SK-N-DZ (cell line): ENCODE measurements at places on chromosomes 3 and 15.
A peak's percentile ranks its signal among the peaks of the same experiment; 100 is the strongest.

GRCh38 chr3:49725906-49726681 is 2.3 kb upstream of the GMPPB start:
- no peak for DNase-seq

- DNase-seq, result no peak
These were observed 15.7 kb upstream of the HHATL start for GRCh38 chr3:42718338-42718737.

DNA sequence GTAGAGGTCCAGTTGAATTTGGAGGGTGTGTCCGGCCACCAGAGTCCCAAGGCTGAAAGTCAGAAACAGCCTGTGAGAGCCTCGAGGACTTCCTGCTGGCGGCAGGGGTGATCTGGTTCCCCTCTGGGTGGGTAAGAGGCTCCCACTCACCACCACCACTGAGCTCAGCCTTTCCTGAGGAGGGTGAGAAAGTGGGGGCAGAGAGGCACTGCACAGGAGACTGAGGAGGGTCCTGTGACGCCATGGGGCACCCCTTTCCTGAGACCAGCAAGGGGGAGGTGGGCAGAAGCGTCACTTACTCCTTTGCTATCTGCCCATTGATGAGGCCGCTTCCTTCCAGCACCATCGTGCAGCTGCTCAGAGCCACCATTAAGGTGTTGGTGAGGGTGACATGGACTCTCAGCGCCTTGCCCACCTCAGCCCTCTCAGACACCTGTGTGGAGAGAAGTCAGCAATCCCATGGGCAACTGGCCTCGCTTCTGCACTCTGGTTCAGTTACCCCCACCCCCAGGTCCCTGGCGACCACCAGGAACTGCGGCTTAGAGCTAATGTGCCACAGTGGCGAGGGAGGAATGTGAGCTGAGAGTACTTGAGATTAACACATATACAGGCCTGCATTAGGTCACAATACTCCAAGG is 10.0 kb upstream of the TGM5 start:
- DNase-seq, result no peak

GRCh38 chr15:34311563-34311962 is 26.0 kb downstream of the SLC12A6 start:
- DNase-seq, result no peak

- no peak for DNase-seq
These were observed 218.4 kb downstream of the ABHD5 start for GRCh38 chr3:43909149-43909548.

- DNase-seq, result no peak
These were observed 743.5 kb upstream of the ARPP21 start for GRCh38 chr3:34895841-34896240.

DNA sequence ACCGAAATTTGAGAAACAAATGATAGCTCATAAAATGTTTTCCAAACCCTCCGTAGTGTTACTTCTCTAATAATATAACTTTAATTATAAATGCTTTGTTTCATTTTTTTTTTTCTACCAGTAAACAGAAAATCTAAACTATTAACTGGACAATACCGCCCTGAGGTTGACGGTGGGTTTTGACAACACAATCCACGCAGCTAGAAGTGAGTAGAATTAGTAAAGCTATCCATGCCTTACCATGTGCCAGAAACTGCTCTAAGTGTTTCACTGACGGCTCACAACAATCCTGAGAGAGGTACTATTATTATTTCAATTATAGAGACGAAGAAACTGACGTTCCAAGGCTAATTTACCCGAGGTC is 410 bp downstream of the NDUFAF1 start:
- DNase-seq, result no peak

DNA sequence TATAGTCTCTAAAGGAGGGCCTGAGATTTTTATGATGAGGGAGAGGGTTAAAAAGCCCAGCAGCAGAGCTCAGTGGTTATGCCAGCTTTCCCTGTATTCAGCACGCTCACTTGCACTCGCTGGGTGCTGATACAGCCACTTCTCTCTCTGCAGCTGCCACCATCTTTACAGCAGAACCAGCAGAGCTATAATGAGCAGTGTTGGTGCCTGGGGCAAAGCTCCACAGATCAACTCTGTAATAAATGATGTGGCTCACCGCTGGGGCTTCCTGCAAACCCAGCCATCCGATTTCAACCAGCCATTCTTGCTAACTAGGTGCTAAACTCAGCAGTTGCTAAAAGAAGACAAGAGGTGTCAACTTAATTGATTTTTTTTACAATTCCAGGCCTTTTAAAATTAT is 48.0 kb downstream of the ARNT2 start:
- no peak for DNase-seq

DNA sequence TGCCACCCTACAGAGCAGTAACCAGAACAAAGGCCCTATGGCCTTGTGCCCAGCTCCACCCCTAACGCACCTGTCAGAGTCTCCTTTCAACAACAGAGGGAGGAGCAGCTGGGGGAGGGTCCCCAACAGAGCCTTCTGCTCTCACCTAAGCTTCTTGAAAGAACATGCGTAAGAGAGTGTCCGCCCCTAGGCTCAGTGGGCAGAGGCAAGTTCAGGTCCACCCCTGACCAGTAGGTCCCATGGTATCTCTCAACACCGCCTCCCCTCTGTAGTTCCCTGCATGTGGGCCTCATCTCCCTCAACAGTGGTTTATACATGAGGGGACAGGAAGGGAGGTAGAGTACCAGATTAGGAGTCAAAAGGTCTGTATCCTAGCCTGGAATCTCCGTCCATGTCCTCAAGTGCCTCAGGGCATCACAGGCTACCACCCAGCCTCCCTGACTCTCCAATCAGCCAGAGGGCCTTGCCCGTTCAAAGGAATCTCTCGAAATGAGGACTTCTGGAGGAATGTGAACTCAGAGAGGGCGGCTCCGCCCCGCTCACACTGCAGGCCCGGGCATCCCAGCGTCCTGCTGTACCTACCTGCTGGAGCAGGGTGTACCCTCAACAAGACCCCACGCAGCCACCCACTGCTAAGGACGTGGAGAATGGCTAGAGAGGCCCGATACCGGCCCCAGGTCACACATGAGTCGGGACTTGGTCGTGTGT is 680 bp downstream of the POC1A start:
- peak; percentile 26 for DNase-seq
